Stimulated activated CD8-positive, alpha-beta memory T cell treated with anti-CD3 and anti-CD28 coated beads, Interleukin-12 subunit alpha, Interleukin-12 subunit beta, amount 100 ng/mL, for 4 hours (primary cell): ENCODE measurements at places on chromosomes 3 and 15.

- DNase-seq = no peak
These were observed 254.4 kb upstream of the TLE3 start for GRCh38 chr15:70351941-70352774.

DNA sequence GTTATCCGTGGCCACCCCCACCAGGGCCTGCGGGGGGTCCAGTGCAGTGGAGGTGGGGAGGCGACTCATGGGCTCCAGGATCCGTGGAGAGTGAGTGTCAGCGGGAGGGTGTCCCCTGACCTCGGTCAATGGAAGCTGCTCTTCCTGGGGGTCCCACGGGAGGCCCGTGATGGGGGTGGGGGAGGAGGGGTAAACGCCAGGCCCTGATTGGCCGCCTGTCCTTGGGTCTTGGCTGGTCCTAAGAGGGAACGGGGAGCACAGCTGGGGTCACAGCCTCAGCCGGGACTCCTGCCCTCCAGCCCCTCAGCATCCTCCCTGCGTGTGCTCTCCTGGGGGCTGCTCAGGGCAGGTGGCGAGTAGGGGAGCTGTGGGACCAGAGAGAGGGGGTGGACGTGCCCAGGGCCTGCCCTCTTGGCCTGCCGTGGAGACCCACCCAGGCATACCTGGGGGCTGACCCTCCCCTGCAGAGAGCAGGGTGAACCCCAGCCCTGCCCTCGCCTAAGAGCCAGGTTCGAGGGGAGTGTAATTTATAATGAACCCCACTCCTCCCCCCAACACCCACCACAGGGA is 184.6 kb downstream of the GOLGA6L6 start:
- no peak for DNase-seq

DNA sequence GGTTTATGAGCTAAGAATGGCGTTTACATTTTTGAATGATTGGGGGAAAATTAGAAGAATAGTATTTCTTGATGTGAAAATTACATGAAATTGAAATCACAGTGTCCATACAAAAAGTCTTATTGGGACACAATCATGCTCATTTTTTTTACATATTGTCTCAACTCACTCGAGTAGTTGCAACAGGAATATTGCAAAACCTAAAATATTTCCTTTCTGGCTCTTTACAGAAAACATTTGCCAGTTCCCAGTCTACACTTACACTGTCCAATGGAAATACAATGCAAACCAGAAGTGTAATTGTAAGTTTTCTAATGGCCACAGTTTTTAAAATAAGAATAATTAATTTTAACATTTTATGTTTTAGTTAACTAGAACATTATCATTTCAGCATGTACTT is 137.8 kb downstream of the SAMMSON start:
- no peak for DNase-seq

DNA sequence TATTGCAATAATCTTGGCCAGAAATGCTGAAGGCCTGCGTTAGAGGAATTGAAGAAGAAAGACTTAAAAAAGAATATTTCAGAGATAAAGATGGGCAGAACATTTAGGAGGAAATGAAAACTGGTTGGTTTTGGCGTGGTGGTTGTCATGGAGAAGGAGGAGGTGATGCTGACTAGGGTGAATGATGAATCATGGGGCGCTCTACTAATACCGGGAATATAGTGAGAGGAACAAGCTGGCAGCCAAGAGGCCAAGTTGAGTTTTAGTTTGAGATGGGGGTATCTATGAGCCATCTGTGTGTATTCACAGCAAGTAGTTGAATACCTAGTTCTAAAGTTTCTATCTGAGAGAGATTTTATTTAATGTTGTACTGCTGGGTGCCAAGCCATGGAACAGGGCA is 6.8 kb upstream of the GAP43 start:
- DNase-seq = no peak
